ENCODE measurements at places on chromosomes 12 and 14.

- peak; percentile 52 for DNase-seq
Observed at GRCh38 chr14:51996148-51996746, 6.9 kb downstream of the RTRAF start.

DNA sequence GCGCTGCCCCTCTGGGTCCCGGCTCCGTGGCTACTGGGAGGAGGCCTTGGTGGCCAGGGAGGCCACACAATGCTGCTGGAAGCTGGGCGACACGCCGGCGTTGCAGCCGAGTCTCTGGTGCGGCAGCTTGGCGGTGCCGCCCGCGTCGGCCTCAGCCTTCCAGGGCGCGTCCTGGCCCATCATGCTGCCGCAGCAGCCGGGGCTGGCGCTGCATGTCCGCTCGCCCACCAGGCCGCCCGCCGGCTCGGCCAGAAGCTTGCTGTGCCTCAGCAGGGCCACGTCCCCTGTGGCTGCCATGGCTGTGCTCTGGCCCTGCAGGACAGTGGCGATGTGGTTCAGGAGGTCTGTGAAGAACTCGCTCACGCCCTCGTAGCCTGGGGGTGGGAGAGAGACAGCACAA, 18.6 kb downstream of the CHGA start:
- DNase-seq, result no peak

- no peak for DNase-seq
Observed at GRCh38 chr12:2844786-2845185, 10.0 kb upstream of the NRIP2 start.

- no peak for DNase-seq
Observed at GRCh38 chr14:61176686-61177085, 104.5 kb downstream of the TMEM30B start.

GRCh38 chr12:57156701-57157403, 9.4 kb upstream of the LRP1-AS start:
- DNase-seq, result no peak

GRCh38 chr12:90938451-90938850, 16.5 kb downstream of the CCER1 start:
- no peak for DNase-seq
